NCI-H345 (cell line): ENCODE measurements at places on chromosomes 5 and 9.

GRCh38 chr5:110549301-110549700, 177.2 kb downstream of the TMEM232 start:
- DNase-seq: no peak

GRCh38 chr5:74016373-74016772, 390.4 kb downstream of the ARHGEF28 start:
- no peak for DNase-seq

- DNase-seq: no peak
Measured at GRCh38 chr9:524008-524407, 309.3 kb downstream of the DOCK8 start.

GRCh38 chr5:54610197-54610944, 92.8 kb downstream of the SNX18 start:
- no peak for DNase-seq

GRCh38 chr9:35736201-35736633, 3.8 kb downstream of the CREB3 start:
- DNase-seq: peak; percentile 65
